ENCODE measurements at places on chromosomes 4 and X. TPM values are rescaled to one million over a fixed set of nuclear protein-coding genes. Genes with fewer than 3 reads are reported as not detected.

The PCDH19 gene
- 0.71 TPM for total RNA-seq

The PABPC1L2B gene
- total RNA-seq: not detected

The MTMR8 gene
- total RNA-seq: 1.4 TPM

The TEX13C gene
- total RNA-seq: not detected

The MAOB gene
- total RNA-seq: 65.4 TPM

The TEX13B gene
- total RNA-seq: not detected
